Prostate gland (tissue), 2 donors: ENCODE measurements at places on chromosomes 2 and 18. TPM values are rescaled to one million over a fixed set of nuclear protein-coding genes. Genes with fewer than 3 reads are reported as not detected.

NT5DC4 gene
- total RNA-seq = 0.23 TPM

DNA sequence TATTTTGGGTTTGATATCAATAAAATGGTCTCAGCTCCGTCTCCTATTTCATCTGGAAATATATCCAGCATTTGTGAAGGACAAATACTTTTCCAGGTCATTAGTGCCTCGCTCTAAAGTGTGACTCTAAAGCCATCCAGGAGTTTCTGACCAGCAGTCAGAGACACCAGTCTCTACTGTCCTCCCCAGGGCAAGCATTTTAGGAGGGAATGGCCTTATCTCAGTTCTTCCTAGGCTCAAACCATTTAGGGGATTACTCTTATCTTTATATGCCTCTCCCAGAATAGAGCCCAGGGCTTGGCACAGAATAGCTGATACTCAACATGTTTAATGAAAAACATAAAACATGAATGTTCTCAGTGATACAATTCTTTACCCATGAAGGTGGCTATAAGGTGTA is 187.6 kb downstream of the NAPG start:
- no peak for DNase-seq

DNA sequence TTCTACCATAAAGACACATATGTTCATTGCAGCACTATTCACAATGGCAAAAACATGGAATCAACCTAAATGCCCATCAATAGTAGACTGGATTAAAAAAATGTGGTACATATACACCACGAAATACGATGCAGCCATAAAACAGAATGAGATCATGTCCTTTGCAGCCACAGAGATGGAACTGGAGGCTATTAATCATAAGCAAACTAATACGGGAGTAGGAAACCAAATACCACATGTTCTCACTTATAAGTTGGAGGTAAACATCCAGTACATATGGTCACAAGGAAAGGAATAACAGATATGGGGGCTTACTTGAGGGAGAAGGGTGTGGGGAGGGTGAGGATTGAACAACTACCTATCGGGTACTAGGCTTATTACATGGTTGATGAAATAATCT is 7.7 kb downstream of the HMSD start:
- no peak for DNase-seq

GRB14 gene
- 0.14 TPM for total RNA-seq

ANKRD62 gene
- total RNA-seq = 4.3 TPM

KCNG3 gene
- 0.27 TPM for total RNA-seq

PER2 gene
- total RNA-seq = 24.0 TPM

LONRF2 gene
- total RNA-seq = 20.4 TPM

HJURP gene
- total RNA-seq = 1.7 TPM
